ENCODE measurements at places on chromosomes 2 and 18.

DNA sequence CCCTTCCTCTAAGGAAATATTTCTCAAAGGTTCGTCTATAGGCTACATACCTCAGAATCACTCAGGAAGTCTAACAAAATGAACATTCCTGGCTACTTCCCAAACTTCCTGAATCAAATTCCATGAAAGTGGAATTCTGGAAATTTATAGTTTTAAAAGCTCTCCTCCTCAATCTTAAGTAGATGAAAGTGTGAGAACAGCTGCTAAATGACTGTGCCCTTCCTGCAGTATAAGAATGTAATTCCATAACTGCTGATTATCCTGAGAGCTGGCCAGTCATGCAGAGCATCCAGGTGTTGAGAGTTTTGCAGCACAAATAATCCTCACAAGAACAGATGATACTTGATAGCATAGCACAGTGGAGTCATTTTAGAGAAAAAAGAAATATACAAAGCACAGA, 265.0 kb downstream of the KCNJ3 start:
- no peak for DNase-seq

DNA sequence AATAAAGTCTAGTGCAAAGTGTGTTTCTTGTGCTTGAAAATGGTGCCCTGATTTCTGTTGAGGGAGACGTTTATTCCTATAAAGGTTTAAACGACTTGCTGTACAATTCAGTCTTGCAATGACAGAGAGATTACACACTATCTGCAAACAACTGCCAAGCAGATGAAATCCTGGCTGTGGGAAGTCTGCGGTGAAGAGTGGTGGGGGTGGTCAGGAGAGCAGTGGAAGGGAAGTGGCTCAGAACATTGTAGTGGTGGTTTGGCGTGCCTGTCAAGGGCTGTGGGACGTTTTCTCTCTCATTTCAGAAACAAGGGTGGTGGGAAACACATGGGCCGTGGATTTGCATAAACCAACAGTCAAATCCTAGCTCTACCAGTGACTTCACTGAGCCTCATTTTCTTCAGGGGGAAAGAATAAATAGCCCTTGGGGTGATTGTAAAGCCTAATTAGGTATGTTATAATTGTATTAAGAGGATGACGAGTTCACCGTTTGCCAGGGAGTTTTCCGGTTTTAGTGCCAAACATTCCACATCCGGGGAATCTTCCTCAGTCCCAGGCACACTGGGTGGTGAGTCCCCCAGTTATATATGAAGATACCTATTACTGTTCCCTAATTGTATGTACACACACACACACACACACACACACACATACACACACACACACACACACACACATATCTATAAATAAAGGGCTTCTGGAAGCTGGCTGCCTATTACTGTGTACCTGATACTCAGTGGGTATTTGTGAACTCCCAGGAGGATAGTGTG, 115.0 kb downstream of the SPTBN1 start:
- no peak for DNase-seq

DNA sequence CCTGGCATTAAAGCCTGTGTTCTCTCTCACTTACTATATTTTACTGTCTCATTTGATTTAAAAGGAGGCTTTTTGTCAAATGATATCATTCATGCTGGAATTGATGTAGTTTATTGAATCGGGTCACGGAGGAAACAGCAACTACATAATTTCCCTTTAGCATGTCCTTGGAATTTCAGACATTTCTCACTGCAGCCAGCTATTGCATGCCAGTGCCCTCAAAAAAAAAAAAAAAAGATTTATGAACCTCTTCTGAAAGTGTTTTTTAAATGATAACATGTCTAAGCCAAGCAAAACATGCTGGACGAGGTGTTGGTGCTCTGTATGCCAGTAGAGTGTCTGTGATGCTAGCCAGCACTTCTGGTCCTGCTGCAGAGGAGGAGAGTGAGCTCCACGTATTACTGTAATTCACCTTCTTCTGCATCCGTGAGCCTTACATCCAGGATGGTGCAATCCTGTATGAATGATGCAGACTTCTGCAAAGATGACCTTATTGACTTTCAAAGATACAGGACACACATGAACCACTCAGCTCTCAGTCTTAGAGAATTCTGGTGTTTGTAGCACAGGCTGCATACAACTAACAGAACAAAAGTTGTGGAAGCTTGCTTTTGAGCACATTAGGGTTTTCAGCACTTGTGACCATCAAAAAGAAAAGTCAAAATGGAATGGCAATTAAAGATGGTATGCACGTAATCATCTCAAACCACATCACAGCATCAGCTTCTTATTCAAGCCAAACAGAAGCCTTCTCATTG, 31.1 kb downstream of the UGP2 start:
- DNase-seq = no peak

GRCh38 chr2:2057125-2057721, 273.9 kb downstream of the MYT1L start:
- no peak for DNase-seq
